ENCODE measurements at places on chromosomes 3 and 15. TPM values are rescaled to one million over a fixed set of nuclear protein-coding genes. Genes with fewer than 3 reads are reported as not detected.
A peak's percentile ranks its signal among the peaks of the same experiment; 100 is the strongest.

XIRP1 gene
- total RNA-seq = 1.3 TPM

UBA7 gene
- total RNA-seq = 85.6 TPM

SERINC4 gene
- 0.10 TPM for total RNA-seq

CCR3 gene
- total RNA-seq = not detected

RPL4 gene
- 5,151 TPM for total RNA-seq

ANKRD34C gene
- total RNA-seq = not detected

- no peak for DNase-seq
These were observed 3.6 kb upstream of the LPCAT4 start for GRCh38 chr15:34370643-34371042.

DNA sequence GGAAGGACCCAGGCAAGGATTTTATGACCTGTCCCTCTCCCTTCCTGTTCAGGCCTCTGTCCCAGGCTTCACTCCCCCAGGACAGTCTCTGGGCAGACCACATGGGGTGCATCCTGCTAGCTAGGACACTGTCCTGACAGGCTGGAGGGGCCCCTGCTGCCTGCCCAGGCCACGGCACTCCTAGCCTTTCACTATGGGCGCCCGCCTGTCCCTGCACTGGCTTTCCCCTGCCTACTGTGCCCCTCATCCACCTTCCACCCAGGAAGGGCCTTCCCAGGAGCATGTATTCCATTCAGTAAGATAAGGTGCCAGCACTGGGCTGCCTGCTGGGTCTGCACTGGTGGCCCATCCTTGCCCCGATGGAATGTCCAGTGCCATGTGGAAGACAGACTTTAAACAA lies 145.3 kb downstream of the DNAJB8 start:
- no peak for DNase-seq

- peak; percentile 66 for DNase-seq
These were observed 66.1 kb downstream of the RPN1 start for GRCh38 chr3:128584412-128585020.

GRCh38 chr3:194294199-194294894 lies 56.8 kb downstream of the CPN2 start:
- DNase-seq = no peak

DNA sequence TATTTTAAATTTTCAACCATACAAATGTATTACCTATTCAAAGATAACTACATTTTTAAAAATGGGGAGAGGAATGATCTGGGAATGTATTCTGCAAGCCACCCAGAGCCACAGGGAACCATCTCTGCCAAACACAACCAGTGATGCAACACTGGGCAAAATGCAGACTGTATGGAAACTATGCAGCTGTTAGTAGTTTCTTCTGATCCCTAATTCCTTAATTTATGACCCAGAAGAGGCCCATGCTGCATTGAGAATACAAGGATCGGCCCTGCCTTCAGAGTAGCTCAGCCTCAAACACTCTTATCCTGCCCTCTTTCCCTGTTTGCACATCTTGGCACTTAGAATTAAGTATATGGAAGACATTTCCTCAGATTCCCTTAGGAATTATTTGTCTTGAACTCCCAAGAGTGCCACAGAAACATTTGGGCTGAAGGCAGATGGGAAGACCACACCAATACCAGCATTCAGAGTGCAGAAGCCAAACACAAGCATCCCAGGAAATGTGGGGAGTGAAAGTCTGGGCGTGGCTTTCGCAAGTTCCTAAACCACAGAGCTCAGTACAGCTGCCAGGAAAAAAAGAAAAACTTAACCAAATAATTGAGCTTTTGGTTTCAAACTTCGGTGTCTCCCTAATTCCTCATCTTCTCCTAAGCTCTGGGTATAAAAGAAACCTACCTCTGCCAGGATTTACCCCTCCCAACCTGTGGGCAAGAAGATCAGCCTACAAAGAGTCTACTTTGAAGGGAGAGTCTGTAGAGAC lies 5.3 kb downstream of the SNUPN start:
- no peak for DNase-seq

GRCh38 chr15:70882361-70882760 lies 9.9 kb downstream of the THAP10 start:
- DNase-seq = no peak

DNA sequence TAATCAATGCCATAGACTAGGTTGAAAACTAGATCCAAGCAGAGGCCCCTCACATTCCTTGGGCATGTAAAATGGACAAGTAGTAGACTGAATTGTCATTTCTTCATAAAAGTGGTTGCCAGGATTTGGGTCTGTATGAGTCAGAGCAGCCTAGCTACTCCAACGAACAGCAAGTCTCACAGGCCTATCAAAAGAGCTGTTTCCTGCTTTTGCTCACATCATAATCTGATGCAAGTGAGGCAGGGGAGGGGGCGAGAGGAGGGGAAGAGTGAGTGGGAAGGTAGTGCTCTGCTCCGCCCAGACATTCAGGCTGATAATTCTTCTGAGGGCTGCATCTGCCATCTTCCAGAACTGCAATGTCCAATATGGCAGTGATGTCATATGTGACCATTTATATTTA lies 228.9 kb upstream of the PRICKLE2 start:
- DNase-seq = no peak

DNA sequence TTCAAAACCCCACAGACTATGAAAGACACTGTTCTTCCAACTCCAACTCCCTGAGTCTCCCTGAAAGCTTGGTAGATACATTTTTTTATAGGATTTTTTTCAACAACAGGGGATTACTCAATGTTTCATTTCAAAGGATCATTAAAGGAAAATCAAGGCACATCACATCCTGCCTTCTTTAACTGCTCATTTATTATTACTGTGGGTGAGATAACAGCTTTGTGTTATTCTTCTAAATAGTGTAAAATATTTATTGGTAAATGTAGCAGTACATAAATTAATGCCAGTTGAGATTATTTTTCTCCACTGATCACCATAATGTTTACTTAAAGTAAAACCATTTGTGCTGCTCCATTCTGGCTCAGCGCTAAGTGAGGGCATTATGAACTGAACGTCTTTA lies 57.2 kb downstream of the AGBL1 start:
- DNase-seq = no peak

DNA sequence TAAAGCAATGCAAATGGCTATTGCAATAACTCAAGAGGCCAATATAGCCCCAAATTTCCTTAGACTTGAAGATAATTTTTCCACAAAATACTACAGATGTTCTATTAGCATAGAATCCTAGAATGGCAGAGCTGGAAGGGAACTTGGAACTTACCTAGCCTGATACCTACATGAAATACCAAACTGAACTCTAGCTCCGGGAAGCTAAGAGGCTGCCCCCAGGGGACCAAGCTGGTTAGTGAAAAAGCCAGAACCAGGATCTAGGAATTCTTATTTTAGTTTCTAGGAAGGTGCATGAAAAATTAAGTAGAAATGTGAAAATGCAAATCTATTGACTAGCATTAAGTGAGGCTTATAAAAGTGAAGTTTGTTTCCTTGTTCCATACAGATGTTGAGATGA lies 256.0 kb upstream of the CBLB start:
- no peak for DNase-seq

GRCh38 chr3:33061782-33062181 lies 35.2 kb downstream of the GLB1 start:
- DNase-seq = peak; percentile 72

DNA sequence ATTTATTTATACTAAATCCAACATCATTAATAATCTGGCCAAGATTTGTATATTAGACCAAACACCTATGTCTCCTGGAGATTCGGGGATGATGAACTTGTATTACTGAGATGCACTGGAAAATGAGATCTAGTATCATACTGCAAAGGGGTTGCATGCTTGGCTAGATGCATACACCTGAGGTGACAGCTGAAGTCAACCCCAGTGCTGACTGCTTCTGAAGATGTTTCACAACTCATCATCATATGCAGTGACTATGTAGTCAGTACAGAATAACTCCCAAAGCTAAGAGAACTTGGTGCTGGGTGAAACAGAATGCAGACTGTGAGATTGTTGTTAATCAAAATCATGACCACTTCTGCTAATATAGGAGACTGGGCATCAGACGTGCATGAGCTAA lies 1114.2 kb downstream of the NSUN3 start:
- no peak for DNase-seq

GRCh38 chr15:57395292-57395691 lies 19.0 kb downstream of the CGNL1 start:
- no peak for DNase-seq

- DNase-seq = no peak
These were observed 55.9 kb downstream of the MAP6D1 start for GRCh38 chr3:183769453-183769852.

DNA sequence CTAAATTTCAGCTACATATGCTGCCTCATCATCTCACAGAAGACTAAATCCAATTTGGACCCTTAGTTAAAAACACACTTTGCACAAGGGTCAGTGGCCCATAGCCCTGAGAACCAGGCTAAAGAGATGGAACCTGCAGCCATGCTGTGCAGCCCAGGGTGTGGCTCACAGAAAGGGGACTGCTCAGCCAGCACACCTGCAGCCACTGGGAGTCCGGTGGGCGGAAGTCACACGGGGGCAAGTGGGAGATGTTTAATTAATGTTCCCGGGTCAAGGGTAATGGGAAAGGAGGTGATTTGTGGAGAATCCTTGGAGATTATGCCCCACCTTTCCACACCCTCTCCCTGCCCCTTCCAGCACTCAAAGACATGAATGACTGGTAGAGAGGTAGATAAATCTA lies 467.4 kb downstream of the EPHB1 start:
- DNase-seq = no peak

GRCh38 chr3:101099791-101100190 lies 106.6 kb upstream of the ABI3BP start:
- DNase-seq = no peak
